ENCODE measurements at places on chromosomes 2 and 18.

DNA sequence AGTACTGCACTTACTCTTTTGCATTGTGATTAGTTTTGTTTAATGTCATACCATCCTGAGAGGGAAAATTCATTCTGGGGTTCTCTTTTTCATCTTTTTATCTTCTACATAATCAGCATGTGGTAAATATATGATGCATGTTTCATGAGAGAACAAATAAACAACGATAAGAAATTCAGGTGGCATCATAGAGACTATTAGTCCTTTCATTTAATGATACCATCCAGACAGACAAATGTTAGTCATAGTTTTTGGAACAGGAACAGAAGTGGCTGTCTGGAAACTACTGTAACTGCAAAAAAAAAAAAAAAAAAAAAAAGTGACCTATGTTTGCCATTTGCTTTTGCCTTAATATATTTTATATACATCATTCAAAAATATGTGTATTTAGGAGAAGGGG lies 761.0 kb downstream of the EPHA4 start:
- no peak for DNase-seq
- H3K36me3 ChIP-seq: no peaks in the 10 kb centered on the region
- H3K4me3 ChIP-seq: no peak overlapping the region
- no peaks in the 10 kb centered on the region for H3K4me1 ChIP-seq
- no peaks in the 10 kb centered on the region for H3K27me3 ChIP-seq

DNA sequence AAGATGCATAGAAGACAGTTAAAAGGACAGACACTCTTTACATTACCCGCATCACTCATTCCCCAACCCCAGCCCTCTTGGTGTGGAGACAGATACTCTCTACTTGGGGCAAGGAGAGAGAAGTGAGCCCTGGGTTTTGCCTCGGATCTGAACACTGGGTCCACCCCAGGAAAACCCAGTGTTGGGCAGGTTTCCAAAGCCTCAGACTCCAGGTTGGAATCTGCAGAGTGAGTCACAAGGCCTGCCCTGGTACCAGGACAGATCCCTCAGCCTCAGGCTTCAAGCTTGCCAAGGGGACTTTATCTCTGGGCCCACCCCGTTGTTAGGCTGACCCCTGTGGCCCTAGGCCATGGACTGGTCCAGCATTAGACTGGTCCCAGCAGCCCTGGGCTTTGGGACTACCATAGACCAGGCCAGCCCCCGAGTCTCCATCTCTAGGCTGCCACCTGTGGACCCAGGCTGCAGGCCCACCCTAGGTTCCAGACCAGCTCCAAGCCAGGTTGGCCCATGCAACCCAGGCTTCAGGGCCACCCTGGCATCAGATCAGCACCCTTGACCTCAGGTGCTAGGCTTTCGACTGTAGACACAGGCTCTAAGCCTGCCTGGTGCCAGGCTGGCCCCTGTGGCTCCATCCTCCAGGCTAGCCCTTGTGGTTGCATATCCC lies 112.8 kb downstream of the GULP1 start:
- H3K4me3 ChIP-seq: no peak overlapping the region
- H3K36me3 ChIP-seq: no peaks in the 10 kb centered on the region
- no peak for DNase-seq

- no peaks in the 10 kb centered on the region for H3K4me1 ChIP-seq
- no peak overlapping the region for H3K4me3 ChIP-seq
- no peaks in the 10 kb centered on the region for H3K36me3 ChIP-seq
- H3K27me3 ChIP-seq: no peaks in the 10 kb centered on the region
- H3K27ac ChIP-seq: no peak overlapping the region
- DNase-seq: no peak
Measured at GRCh38 chr18:70981400-70982140, 692.7 kb downstream of the SOCS6 start.

- H3K4me3 ChIP-seq: no peak overlapping the region
- H3K36me3 ChIP-seq: no peaks in the 10 kb centered on the region
- no peaks in the 10 kb centered on the region for H3K4me1 ChIP-seq
Measured at GRCh38 chr2:119630121-119630520, 48.9 kb upstream of the TMEM177 start.

GRCh38 chr2:177552422-177553175 lies 160.0 kb downstream of the AGPS start:
- peak; percentile 86 for DNase-seq
- no peaks in the 10 kb centered on the region for H3K36me3 ChIP-seq
- H3K4me1 ChIP-seq: peaks cover 4% of the 10 kb centered on the region
- peak overlapping the region; percentile 99 for H3K27ac ChIP-seq

DNA sequence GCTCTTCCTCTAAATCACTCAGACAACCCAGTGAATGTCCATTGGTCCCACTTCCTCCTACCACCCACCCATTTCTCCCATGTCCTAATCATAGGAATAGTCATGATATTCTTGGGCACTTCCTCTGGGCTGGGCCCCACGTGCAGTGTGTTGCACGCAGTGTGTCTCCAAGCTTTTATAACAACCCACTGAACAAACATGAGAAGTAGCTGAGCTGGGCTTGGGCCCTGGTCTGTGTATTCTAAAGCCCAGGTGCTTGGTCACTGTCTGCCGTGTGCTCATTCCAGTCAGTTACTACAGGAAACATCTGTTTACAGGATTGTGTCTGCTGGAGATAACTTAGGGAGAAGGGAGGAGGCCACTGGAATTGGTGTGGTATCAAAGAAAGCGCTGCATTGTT lies 64.2 kb upstream of the THOC1 start:
- H3K27me3 ChIP-seq: no peaks in the 10 kb centered on the region
- no peak overlapping the region for H3K4me3 ChIP-seq
- no peak overlapping the region for H3K27ac ChIP-seq
- H3K36me3 ChIP-seq: no peaks in the 10 kb centered on the region
- no peak for DNase-seq

GRCh38 chr2:224778474-224778877 lies 62.3 kb upstream of the CCDC195 start:
- H3K4me3 ChIP-seq: no peak overlapping the region
- no peak overlapping the region for H3K27ac ChIP-seq
- peaks cover 52% of the 10 kb centered on the region for H3K36me3 ChIP-seq

DNA sequence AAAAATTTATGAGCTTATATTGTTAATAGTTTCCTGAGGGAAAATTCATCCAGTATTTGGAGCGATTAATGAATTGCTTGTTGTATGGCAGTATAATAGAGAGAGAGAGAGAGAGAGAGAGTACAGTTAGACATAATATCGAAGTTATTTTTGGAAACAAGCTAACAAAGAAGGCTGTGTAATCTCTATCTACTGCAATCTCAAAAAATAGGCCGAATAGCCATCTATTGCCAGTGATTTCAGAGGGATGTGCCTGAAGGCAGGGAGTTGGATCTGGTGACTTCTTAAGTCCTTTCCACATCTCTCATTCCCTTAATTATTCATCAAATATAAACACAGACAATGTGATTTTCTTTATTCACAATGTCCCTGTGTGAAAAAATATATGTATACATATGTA lies 433.1 kb upstream of the RAB12 start:
- no peaks in the 10 kb centered on the region for H3K27me3 ChIP-seq
- no peaks in the 10 kb centered on the region for H3K4me1 ChIP-seq
- H3K4me3 ChIP-seq: no peak overlapping the region
- DNase-seq: no peak
- no peaks in the 10 kb centered on the region for H3K36me3 ChIP-seq

DNA sequence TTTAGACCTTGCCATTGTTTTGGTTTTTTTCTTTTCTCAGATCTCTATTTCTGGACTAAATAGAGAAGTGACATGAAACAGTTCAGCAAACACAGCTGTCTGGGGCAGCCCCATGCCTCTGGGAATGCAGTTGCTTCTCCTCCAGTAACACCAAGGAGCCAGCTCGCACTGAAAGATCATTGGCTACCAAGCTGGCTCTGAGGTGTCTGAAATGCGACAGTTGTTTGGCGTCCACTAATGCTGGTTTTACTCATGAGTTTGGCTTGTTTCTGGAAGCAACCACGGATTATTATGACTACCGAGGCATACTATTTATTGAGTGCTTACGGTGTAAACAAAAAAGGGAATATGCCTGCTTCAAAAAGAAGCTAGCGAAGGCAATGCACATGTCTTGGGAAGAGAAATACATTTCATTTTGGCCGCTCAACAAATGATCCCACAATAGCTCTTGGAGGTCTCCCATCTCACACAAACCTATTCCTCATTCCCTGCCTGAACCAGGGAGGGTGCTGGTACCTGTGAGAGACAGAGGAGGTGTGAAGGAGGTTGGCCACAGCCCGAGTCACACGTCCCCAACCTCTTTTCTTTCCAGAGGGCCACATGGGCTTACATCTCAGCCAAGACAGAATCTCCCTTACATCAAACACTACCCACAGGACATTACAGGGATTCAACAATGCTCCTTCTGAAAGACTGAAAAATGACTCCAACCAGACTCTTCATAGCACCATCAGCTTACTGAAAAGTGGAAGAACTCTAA lies 37.5 kb upstream of the NEB start:
- no peaks in the 10 kb centered on the region for H3K27me3 ChIP-seq
- no peak overlapping the region for H3K4me3 ChIP-seq
- no peak for DNase-seq

DNA sequence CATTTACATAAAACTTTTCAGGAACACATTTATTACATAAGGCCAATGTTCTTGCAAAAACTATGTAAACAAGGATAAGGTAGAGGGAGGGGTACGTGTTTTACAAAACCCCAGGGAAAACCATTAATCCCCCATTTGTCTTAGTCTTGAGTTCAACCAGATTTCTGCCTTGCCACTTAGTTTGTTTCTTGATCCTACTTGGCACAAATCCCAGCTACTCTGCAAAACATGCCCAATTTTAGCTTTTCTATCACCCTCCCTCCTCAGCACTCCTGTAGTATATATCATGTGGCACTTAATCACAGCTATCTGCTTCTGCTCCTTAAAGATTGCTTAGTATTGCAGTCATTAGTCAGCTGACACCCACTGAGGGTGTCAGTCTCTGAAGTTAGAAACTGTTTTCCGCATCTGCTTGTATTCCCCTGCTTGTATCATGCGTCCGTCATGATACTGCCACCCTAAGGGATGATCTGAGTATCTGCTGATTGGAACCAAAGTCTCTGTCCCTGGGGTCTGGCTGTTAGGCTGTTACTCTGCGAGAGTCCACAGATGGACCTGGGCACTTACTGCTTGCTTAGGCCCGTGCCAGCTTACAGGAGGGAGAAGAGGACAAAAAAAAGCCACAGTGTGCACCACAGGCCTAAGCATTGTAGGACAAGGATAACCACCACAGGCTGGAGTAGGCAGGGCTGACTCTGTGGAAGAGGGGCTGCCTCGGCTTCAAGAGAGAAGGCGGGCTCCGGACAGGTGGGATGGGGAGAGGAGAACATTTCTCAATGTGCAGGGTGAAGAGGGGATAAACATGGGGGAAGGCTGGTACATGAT lies 82.2 kb downstream of the EPAS1 start:
- no peaks in the 10 kb centered on the region for H3K36me3 ChIP-seq
- no peaks in the 10 kb centered on the region for H3K4me1 ChIP-seq
- H3K27me3 ChIP-seq: no peaks in the 10 kb centered on the region
- DNase-seq: no peak

DNA sequence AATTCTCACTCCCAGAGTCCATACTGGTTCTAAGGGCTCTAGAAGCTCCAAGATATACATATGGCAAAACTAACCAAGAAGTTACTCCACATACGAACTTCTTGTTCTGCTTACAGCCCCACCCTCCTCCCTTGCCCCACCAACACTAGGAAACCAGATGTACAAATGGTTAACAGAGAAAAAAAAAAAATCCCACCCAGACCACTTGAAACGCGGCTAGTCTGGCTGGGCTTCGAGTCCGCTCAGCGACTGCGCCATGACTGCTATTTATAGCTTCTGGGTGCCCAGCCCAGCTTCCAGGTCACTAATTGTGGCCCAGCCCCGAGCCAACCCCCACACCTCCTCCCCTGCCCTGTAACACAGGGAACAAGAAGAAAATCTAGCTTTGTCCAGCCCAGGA lies 47.0 kb upstream of the IHH start:
- H3K27ac ChIP-seq: no peak overlapping the region
- H3K4me1 ChIP-seq: no peaks in the 10 kb centered on the region
- no peaks in the 10 kb centered on the region for H3K36me3 ChIP-seq
- DNase-seq: no peak
- no peaks in the 10 kb centered on the region for H3K27me3 ChIP-seq

- H3K27ac ChIP-seq: no peak overlapping the region
- H3K4me3 ChIP-seq: no peak overlapping the region
- DNase-seq: no peak
- H3K4me1 ChIP-seq: no peaks in the 10 kb centered on the region
- H3K36me3 ChIP-seq: no peaks in the 10 kb centered on the region
Measured at GRCh38 chr18:79850731-79851130, 53.0 kb downstream of the KCNG2 start.

DNA sequence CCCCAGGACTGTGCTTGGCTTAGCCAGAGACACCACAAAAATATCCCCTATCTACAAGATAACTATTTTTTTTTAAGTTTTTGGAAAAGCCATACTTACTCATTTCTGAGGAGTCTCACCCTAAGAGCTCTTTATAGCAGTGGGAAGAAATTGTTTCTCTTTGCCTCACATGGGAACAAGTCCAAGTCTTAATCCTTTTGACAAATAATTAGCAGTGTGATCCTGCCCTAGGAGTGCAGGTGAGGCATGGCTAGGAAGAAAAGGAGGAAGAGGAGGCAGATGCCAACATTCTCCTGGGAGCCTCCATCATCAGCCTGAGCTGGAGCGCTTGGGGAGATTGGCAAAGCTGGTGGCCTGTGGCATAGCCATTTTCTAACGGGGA lies 115.6 kb downstream of the STPG4 start:
- no peaks in the 10 kb centered on the region for H3K27me3 ChIP-seq
- no peak overlapping the region for H3K27ac ChIP-seq
- peaks cover 55% of the 10 kb centered on the region for H3K36me3 ChIP-seq
- no peak for DNase-seq
- H3K4me3 ChIP-seq: no peak overlapping the region

DNA sequence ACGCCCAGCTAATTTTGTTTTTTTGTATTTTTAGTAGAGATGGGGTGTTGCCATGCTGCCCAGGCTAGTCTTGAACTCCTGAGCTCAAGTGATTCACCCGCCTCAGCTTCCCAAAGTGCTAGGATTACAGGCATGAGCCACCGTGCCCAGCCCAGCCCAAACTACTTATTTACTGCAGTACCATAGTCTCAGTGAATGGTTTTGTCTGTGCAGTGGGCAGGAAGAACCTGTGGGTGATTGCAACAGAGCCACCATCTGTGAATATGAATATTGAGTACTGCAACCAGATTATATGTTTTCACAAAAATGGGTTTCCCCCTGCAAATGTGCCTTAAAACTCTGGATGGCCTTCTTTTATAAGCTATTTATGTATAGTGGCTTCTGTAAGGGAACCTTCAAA lies 9.1 kb downstream of the MPPE1 start:
- DNase-seq: no peak
- no peaks in the 10 kb centered on the region for H3K27me3 ChIP-seq
- H3K27ac ChIP-seq: no peak overlapping the region
- peaks cover 29% of the 10 kb centered on the region for H3K36me3 ChIP-seq
- H3K4me1 ChIP-seq: no peaks in the 10 kb centered on the region

- no peak for DNase-seq
- H3K4me3 ChIP-seq: peak overlapping the region; percentile 4
- H3K36me3 ChIP-seq: no peaks in the 10 kb centered on the region
- H3K27me3 ChIP-seq: no peaks in the 10 kb centered on the region
- peaks cover 22% of the 10 kb centered on the region for H3K4me1 ChIP-seq
- H3K27ac ChIP-seq: peak overlapping the region; percentile 73
Measured at GRCh38 chr2:160474319-160474645, 19.3 kb downstream of the RBMS1 start.
